ENCODE measurements at places on chromosomes 3 and 15.

DNA sequence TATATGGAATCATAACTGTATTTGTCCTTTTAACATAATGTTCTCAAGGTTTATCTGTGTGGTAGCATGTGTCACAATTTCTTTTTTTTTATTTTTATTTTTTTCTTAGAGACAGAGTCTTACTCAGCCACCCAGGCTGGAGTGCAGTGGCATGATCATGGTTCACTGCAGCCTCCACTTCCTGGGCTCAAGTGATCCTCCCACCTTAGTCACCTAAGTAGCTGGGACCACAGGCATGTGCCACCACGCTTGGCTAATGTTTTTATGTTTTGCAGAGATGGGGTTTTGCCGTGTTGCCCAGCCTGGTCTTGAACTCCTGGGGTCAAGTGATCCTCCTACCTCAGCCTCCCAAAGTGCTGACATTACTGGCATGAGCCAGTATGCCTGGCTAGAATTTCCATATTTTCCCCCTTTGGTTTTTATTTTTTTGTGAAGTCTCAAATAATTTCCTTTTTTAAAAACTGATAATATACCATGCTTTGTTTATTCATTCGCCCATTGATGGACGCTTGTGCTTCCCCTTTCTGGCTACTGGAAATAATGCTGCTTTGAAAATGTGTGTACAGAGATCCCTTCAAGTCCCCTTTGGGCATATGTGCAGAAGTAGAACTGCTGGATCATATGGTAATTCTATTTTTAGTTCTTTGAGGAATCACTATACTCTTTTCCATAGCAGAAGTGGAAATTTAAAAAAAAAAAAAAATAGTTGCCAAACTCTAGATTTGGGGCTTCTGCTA, 28.4 kb downstream of the TMEM40 start:
- no peak for DNase-seq

DNA sequence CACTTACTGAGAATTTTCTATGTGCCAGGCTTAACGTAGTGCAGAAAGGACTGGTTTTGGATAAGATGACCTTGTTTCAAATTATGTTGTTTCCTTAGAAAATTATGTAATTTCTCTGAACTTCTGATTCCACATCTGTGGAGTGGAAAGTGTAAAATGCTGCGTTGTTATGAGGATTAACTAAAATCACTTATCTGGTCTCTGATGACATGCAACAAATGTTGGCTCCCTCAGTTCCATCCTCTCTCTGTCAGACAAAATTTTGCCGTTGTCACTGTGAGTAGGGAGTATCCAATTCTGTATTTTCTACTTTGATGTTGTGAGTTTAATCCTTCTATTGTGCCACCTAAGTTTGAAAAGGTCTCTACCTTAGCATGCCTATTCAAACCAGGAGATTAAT, 175.5 kb downstream of the KCNMB2 start:
- DNase-seq = no peak

DNA sequence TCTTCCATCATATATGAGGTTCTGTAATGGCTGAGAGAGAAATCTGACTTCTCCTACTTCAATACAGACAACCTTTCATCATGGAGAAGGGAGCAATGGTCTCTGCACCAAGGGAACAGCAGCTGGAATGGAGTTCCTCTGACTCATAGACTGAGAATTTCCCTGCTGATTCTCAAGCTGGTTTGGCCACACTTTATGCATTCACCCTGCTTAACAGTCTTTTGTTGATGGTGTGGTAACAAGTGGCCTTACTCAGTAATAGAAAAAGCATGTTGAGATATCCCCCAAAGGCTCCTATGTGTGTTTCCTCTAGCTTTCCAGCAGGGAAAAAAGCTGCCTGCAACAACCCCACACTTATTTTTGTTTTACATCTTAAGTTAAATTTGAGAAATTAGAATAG, 138.1 kb downstream of the GREM1 start:
- DNase-seq = no peak

DNA sequence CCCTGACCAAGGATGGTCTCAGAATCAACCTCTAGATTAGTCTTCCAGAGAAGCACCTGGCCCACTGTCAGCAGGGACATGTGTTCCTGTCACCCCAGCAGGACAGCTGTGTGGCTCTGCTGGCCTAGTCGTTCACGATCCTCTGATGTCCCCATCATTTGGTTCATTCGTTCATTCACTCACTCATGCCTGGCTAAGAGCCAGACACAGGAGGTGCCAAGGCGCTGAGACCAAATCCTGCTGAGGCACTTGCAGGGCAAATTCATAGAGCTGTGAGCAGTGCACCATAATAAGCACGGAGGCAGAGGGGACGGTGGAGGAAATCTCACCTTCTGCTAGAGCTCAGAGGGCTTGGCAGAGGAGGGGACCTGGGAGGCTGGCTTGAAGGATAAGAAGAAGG, 49.9 kb upstream of the FGD5 start:
- no peak for DNase-seq

DNA sequence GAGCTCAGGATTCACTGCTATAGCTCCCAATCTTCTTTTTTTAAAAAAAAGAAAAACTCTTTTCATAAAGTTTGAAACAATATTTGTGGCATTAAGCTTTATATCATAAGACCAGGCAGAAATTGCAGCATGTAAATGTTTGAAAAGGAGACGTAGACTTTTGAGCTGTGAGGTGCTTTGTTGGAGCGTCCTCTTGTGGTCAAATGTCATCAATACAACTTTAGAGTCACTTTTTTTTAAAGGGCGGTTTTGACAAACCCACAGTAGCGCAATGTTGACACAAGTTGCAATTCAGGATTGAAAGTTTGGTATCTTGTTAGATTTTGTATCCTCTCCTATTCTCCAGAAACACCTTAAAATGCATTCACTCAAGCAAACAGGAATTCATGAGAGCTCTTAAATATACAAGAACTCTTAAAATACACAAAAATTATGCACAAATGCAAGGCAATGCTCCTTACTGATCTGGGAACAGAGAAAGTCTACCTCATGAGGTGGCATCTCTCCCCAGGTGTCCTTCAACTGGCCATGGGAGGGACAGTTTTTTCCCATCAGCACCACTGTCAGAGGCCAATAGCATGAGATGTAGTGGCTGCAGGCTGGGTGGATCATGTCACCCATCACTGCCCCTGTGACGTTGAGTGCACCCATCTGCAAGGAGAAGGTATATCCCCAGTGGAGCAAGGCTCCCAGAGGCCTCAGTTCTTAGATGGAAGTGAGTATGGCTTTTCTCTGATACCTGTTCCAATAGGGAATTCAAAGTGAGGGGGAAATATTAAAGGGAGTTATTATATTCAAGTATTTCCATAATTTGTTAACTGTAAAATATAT, 70.7 kb downstream of the ANXA2 start:
- peak; percentile 54 for DNase-seq

- no peak for DNase-seq
Measured at GRCh38 chr3:188458756-188459155, 304.8 kb downstream of the LPP start.

DNA sequence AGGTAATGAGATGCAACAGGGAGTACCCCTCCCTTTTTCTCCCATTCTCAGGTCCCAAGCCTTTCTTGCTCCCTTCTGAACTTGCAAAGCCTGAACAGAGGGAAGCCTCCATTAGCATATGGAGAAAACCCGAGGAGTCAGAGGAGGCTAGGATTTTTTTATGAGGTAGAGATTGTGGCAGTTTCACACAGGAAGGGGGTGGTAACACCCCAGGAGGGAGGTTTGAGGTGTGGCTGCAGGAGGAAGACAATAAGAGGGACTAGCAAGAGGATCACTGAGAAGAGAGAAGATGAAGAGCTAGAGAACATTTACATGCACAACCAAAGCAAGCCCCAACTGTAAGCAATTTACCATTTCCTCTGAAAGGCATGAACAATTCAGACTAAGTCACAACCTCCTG, 322.7 kb downstream of the SV2B start:
- no peak for DNase-seq
